ENCODE measurements at places on chromosomes 5 and 9.

DNA sequence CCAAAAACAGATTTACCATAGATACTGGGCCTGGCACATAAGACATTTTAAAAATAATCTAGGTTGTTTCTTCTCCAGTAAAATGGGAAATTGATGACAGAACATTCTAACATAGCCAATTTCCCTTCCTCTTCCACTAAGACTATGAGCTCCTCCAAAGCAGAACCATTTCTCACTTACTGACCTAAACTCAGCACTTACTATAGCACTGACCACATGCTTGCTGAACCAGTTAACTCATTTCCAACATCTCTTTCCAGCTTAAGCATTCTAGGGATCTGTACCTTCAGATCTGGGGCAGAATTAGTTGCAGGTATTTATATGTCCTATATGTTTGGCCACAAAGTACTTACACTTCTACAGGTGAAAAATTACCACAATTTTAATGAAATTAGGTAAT lies 58.9 kb downstream of the TTC39B start:
- no peak for DNase-seq

DNA sequence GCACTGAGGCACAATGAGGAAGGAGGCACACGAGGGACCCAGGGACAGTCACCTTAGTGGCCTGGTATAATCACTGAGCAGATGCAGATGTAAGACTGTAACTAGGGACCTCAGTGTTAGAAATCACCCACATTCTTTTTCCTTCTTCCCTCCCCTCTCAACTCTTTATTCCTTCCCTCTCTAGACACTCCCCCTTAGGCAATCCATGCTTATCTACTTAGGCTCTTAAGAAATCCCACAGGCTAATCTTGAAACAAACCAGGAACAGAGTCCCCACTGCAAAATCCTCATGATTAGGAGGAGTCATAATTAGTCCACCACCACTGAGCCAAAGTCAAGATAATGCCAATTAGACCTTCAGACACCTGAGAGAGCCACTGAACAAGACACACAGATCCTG lies 84.7 kb downstream of the ELAVL2 start:
- DNase-seq, result no peak

DNA sequence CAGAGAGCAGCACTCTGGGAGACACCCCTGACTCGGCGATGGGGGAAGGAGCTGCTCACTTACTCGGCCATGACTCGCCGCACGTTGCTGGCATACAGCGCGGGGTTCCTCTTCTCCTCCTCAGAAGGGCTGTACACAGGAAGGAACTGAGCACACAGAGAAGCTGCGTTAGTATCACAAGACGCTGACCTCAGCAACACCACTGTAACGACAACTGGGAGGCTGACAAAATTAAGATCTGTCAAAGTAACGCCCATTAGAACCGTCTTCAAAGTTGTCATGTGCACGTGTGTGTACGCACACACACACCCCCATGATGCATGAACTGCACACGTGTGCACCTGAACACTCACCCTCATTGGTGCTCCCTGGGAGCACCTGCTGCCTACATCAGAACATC lies 32.1 kb upstream of the SLC6A3 start:
- no peak for DNase-seq

GRCh38 chr5:154166901-154167791 lies 23.4 kb upstream of the GALNT10 start:
- no peak for DNase-seq

DNA sequence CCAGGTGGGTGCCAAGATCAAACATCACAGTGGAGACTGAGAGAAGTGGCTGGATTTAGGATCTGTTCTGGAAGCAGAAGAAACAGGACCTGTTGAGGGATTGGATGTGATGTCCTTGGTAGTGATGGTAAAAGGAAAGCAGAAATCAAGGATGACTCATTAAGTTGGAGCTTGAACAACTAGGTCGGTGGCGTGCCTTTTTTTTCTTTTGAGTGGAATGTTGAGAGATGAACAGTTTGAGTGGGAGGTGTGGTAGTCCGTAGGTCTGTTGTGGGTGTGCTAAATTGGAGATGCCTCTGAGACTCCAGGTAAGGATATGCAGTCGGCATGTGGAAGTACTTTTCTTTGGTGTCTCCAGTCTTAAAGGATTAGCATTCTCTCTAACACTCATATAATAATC lies 92.1 kb upstream of the IL12B start:
- no peak for DNase-seq
